ENCODE measurements at places on chromosomes 4 and X.

DNA sequence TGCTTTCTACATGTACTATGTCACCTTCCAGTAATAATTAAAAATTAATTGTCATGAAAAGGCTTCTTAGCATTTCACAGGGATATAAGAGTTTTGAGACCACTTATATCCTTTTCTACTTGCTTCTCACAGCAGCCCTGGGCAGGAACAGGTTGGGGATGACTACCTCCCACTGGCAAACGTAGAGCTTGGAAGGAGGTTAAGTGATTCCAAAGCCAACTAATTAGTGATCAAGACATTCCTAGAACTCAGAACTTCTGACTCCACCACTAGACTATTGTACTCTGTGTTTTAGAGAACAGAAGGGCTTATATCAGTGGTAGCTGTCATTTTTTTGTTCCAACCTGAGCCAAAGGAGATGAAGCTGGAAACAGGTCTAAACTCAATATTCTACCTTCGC, 364.5 kb upstream of the BOD1L1 start:
- DNase-seq, result no peak

DNA sequence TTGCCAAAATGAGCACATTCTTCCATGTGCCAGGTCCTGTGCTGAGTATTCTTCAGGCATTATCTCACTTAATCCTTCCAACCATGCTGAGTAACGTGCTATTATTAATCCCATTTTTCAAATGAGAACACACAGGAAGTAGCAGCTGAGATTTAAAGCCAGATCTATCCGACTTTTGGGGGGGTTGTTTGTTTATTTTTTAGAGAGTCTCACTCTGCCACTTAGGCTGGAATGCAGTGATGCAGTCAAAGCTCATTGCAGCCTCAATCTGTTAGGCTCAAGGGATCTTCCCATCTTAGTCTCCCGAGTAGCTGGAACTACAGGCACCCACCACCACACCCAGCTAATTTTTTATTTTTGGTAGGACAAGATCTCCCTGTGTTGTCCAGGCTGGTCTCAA, 55.5 kb upstream of the TRIM2 start:
- DNase-seq, result no peak

DNA sequence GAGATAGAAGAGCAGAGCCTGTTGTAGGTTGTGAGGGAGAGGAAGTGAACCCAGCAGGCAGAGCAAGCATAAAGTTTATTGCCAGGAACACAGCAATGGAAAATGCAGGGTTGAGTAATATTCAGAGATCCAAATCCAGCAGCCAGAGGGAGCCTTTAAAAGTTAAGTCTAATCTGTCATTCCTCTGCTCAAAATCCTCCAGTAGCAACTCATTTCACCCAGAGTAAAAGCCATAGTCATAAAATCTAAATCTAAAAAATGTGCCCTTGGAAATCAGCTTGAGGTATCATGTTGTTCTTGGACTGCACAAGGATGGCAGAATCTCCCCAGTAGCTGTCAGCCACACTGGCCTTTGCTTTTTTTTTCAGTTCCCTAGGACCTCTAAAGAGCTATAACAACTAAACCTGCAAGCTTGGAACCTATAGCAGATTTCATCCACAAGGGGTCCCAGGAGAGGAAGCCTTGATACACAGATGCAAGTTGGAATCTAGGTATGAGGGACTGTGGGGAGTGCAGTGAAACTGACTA, 62.9 kb upstream of the FRAS1 start:
- no peak for DNase-seq

DNA sequence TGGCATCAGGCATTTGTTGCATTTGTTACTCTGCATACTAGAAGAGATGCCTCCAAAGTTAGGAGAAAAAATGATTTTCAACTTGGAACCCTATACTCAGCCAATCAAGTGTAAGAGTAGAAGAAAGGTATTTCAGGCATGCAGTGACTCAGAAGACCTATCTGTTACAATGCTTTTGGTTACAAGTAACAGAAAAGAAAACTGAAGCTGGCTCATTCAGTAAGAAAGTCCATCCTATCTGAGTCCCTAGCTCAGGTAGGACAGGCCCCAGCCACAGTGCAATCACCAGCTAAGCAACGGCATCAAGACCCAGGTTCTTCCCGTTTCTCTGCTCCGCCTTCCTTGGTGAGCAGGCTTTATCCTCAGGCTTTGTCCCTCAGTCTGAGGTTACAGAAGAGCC, 23.3 kb downstream of the MECP2 start:
- DNase-seq, result no peak

GRCh38 chr4:103098756-103099440, 736 bp downstream of the BDH2 start:
- DNase-seq, result no peak

GRCh38 chrX:153764786-153765137, 713 bp downstream of the PLXNB3 start:
- no peak for DNase-seq

DNA sequence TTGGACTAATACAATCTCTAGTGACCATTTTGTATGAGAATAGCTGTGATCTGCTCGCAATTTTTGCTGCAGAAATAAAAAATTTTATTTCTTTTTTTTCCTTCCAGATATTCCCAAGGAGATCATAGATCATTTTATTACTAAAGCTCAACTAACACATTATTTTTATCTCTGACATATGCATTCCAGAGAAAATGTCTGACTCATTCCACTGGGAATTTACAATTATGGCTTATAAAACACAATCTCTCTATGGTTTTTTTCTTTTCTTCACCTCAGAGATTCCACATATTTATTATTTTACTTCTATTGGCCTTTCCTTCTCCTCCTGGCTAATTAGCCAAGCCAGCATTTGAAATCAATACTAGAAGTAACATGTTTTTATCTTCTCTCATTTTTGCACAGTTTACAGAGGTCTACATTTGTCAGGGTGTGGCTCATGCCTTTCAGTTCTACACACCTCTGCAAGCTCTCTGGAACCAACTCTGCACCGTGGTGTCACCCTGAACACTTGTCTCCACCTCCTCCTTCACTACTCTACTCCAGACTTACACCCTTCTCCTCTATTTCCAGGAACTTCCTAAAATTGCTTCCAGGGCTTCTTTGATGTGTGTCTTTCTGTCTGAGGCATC, 59.8 kb upstream of the GPM6A start:
- DNase-seq, result no peak

- DNase-seq, result no peak
These were observed 330.7 kb downstream of the PTTG2 start for GRCh38 chr4:38290914-38291313.

- DNase-seq, result no peak
These were observed 99.5 kb upstream of the KLHL13 start for GRCh38 chrX:118216087-118216486.

DNA sequence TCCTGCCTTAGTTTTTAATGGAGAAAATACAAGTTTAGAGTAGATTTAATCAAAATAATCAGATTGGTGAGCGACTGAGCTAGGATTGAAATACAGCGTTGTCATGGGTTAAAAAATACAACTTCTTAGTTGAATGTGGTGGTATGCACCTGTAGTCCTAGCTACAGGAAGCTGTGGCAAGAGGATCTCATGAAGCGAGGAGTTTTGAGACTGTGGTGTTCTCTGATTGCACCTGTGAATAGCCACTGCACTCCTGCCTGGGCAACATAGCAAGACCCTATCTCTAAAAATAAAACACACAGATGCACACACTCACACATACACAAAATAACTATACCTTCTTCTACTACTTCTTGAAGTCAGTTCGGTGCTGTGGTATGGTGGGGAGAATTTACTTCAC, 19.8 kb upstream of the GBA3 start:
- no peak for DNase-seq

- no peak for DNase-seq
These were observed 16.8 kb downstream of the UGT8 start for GRCh38 chr4:114615435-114615834.

DNA sequence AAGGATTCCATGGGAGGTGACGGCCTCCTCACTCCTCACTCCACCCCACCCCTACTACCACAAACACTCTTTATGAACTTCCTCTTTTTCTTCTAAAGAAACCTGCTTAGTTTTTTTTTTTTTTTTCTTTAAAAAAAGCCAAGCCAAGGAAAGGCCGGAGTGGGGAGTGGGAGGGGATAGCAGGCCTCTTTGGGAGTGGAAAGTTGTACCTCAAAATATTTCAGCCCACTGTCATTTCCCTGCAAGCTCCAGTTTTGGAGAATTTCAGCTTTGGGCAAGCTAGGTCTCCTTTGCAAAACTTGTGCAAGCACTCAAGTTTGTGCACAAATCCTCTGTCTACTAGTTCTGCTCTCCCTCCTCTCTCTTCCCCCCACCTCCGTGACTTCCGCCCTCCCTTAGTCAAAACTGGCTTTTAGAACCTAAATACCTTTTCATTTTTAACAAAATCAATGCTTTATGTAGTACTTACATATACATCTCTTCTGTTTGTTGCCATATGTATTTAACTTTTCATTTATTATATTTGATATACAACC, 512 bp upstream of the ANTXR2 start:
- DNase-seq, result no peak

- no peak for DNase-seq
These were observed 547.5 kb downstream of the TRAM1L1 start for GRCh38 chr4:116537828-116538227.

DNA sequence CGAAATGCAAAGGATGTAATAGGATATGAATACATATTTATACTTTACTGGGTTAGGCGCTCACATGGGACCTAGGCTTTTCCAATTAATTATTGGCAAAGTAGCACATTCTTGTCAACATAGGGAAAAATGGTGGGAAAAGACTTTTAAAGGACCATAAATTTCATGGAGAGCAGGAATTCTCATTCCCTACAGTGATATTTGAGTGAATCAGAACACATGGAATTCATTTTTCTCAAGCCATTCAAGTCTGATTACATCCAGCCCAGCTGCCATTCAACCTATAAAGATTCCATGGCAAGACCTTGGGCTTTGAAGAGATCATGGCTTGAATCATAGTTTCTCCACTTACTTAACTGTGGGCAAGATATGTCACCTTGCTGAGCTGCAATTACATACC, 150.4 kb downstream of the SOWAHB start:
- no peak for DNase-seq

DNA sequence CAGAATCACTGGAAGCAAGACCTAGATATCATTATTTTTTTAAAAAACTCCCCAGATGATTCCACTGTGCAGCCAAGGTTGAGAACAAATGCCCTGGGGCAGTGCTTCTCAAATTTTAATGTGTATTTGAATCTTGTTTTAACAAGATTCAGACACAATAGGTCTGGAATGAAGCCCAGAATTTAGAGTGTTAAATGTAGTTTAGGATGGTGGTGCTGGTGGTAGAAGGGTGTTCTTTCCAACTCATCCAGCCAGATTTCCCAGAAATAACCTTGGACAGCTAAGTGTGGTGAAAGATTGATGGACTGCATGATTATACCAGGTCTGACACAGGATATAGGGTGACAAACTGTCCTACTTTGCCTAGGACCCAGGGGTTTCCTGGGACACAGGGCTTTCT, 120.1 kb upstream of the MED14 start:
- no peak for DNase-seq

- DNase-seq, result no peak
These were observed 170.7 kb upstream of the ZCCHC13 start for GRCh38 chrX:74133156-74133796.

- DNase-seq, result no peak
These were observed 21.8 kb downstream of the ANK2 start for GRCh38 chr4:113071274-113071673.

DNA sequence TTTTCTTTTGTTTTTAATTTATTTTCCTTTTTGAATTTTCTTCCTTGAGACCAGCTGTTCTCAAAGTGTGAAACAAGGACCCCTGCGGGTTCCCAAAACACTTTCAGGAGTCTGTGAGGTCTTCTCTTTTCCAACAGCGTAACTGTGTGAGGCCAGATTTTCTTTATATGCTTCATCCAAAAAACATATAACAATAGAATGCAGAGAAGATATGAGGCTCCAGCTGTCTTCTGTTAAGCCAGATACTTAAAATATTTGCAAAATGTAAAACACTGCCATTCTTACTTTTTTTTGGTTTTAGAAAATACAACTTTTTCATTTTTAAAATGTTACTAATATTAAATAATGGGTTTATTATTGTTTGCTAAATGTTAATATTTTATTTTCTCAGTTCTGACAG, 27.8 kb downstream of the USP38 start:
- no peak for DNase-seq

DNA sequence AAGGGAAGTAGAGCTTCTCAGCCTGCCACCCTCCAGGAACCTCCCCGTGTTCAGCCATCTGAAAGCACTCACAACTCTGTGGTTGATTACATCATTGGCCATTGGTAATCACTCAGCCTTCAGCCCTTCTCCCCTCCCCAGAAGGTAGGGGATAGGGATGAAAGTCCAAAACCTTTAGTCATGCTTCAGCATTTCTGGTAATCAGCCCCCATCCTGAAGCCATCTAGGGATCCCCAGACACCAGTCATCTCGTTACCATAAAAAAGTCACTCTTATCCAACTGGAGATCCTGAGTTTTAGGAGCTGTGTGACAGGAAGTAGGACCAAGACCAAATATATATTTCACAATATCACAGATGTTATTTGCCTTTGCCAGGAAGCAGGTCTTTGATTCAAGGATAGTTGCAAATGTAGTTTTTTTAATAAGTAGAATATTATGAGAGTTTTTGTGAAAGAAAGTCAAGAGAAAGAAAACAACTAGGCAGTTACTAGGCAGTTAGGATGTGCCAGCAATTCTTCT, 364.6 kb upstream of the NOCT start:
- no peak for DNase-seq

DNA sequence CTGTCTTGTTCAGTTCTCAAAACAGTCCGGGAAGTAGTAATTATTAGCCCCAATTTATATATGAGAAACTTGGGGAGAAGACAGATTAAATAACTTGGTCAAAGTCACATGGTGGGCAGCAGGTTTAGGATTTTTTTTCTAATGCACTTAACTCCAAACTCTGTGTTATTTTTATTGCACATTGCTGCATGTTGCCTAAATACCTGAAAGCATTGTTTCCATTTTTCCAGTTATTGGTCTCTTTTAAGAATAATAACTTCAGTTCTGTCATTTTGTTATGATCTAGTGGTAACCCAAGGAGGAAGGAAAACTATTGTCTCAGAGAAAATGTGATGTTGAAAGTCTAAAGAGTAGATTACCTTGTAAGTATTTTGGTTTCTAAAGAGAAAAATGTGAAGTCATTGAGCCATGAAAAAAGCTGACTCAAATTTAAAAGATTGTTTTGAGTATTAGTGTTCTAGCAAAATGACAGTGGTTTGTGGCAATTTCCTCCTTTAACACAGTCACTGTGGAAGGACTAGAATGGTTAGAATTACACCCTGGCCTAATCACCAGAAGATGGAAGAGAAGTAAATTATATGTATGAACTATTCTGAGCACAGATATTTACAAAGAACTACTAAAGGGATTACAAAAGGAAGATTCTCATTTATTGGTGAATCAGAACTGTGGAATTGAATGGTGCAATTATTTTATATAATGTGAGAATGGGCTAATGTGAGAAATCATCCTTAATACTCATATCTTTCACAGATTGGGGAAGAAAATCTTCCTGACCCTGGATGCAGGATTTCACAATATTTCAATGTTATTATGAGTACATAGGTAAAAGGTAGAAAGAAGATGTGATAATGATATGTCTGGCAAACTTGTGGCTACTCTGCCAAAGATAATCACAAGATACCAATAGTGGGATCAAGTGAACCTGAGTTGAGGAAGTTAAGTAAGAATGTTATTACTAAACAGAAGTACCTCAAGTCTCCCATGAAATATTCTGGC, 21.7 kb upstream of the CXCL8 start:
- no peak for DNase-seq

- no peak for DNase-seq
These were observed 46.7 kb downstream of the IRF2 start for GRCh38 chr4:184427687-184428086.

- DNase-seq, result no peak
These were observed 82.1 kb downstream of the SLC39A8 start for GRCh38 chr4:102263024-102263787.

GRCh38 chr4:174260099-174260498, 23.4 kb downstream of the FBXO8 start:
- no peak for DNase-seq

GRCh38 chr4:2942532-2943363, 20.5 kb downstream of the NOP14 start:
- no peak for DNase-seq
